Fibroblast of upper back skin (primary cell): ENCODE measurements at places on chromosomes 16 and 17.
A peak's percentile ranks its signal among the peaks of the same experiment; 100 is the strongest.

GRCh38 chr16:28126684-28127620 lies 63.4 kb upstream of the GSG1L start:
- no peak for DNase-seq

- DNase-seq, result no peak
Observed at GRCh38 chr17:83046448-83047181, 32.8 kb upstream of the METRNL start.

DNA sequence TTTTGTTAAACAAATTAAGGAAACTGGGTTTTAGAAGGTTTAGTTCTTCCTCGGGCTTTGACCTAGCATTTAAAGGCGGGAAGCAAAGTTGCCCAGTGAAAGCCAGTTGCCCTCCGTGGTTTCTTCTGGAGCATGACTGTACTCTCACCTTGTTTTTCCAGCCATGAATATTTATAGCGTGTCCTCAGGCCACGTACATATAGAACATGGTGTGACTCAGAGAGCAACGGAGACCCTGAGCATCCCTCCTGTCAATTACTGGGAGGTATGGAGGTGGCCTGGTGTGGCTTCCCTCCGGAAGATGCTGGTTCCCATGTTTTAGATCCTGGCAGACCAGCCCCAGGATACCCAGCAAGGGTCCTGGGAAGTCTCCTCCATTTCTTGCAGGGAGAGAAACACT lies 48.4 kb downstream of the AKAP1 start:
- DNase-seq, result no peak

DNA sequence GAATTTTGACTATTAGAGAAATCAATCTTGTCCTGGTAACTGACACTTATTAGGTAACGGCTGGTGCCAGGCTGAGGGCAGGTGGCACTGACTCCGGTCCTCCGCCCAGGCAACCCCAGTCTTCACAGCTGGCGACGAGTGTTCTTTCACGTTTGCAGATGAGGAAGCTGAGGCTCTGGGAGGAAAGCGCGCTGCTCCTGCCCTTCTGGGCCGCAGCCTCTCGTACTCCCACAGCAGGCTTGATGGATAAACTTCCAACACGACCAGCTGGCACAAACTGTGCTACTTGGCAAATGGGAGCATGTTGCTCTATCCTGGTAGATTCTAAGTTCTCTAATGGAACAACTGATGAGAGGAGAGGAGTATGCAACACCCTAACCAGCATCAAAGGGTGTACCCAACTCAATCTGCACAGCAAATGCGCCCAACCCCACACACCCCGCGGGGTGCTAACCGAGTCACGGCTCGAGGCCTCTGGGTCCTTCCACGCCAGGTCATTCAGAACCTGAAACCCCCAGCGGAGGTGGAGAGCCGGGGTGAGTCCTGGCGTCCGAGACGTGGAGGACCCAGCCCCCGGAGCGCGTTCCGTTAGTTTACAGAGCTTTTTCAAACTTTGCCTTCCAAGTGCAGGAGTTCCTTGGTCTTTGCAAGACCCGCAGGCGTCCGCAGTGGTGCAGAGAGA lies 477 bp upstream of the SLC47A1 start:
- DNase-seq, result no peak

GRCh38 chr17:30801671-30802070 lies 22.8 kb downstream of the CRLF3 start:
- no peak for DNase-seq

GRCh38 chr17:61448042-61448441 lies 4.2 kb upstream of the TBX4 start:
- DNase-seq, result no peak

- no peak for DNase-seq
Observed at GRCh38 chr17:17902877-17903276, 66.1 kb upstream of the SREBF1 start.

GRCh38 chr17:81932333-81932983 lies 4.6 kb downstream of the PYCR1 start:
- DNase-seq, result no peak

DNA sequence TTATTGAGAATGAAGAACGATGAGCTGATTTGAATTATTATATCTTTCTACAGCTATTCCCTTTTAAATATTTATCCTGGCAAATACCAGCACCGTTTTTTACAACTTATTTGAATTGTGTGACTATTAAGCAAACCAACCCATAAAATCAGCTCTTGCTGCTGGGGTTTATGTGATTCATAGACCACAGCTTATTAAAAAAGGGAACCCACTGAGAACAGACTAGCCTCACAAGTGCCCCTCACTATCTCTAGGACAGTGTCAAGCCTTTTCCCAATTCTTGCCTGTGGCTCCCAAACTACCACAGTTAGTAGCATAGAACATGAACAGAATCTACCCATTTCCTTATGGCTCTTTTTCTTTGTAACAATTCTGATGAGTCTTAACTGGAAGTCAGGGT lies 6.1 kb upstream of the LIG3 start:
- DNase-seq, result no peak

DNA sequence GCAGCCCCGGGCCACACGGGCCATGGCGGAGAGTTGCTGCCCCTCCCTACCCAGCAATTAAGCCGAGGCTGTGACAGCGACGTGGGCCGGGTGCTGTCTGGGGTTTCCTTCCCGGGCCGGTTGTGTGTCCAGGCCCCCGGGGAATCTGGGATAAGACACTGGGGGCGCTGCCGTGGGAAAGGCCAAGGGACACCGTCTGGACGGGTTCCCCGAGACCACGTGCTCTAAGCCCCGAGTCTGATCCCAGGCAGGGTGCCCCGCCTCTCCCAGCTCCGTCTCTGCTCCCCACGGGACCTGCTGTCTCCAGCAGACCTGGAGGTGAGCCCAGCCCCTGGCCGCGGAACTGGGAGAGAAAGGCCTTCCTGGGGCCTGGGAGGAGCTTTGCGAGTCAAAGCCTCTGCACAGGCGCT lies 92.2 kb downstream of the IRX3 start:
- DNase-seq, result no peak

DNA sequence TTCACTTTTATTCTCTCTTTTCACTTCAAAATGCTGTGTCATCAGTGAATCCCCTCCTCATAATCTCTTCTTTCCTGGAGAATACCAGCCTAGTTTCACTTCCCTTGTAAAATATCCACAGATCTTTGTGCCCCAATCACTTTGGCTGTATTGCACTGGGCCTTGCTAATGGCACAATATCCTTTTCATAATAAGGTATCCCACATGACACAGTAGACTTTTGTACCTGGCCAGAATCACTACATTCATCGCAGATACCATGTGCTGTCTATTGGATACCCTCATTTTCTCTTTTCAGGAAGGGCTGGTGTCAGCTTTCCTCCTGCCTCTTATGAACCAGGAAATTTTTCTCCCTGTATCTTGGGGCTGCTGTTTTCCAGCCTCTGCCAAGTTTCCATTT lies 25.7 kb upstream of the TOX3 start:
- DNase-seq, result no peak

GRCh38 chr17:75114552-75115314 lies 5.0 kb downstream of the ARMC7 start:
- DNase-seq, result no peak

- DNase-seq, result peak; percentile 99
Observed at GRCh38 chr16:29943846-29944799, 17.8 kb upstream of the TMEM219 start.

DNA sequence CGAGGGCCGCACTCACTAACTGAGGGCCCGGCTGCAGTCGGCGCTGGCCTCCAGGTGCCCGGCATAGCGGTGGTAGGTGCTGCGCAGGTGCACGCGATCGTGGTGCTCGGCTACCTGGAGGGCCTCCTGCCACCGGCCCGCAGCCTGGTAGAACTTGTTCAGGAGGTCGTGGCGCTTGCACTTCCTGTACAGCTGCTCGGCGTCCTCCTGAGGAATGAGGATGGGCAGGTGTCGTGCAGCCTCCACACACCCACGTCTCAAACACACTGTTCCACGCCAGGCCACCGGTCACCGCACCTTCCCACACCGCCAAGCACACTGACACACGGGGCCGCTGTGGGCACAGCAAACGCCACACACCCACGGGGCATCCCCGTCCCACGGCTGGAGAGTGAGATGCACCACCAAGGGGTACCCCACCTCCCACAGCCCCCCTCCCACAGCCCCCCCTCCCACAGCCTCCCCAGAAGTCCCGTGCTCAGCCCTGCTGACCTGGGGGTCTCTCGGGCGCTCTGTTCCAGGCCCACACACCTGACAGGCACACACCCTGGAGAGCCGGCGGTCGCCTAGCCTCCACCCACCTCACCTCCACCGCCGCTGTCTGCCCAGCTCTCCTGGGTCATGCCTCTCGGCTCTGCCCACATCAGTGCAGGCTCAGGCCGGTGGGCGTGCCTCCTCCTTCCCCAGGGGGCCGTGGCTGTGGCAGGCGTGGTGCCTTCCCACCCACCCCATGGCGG lies 7.4 kb upstream of the TMEM204 start:
- DNase-seq, result no peak

DNA sequence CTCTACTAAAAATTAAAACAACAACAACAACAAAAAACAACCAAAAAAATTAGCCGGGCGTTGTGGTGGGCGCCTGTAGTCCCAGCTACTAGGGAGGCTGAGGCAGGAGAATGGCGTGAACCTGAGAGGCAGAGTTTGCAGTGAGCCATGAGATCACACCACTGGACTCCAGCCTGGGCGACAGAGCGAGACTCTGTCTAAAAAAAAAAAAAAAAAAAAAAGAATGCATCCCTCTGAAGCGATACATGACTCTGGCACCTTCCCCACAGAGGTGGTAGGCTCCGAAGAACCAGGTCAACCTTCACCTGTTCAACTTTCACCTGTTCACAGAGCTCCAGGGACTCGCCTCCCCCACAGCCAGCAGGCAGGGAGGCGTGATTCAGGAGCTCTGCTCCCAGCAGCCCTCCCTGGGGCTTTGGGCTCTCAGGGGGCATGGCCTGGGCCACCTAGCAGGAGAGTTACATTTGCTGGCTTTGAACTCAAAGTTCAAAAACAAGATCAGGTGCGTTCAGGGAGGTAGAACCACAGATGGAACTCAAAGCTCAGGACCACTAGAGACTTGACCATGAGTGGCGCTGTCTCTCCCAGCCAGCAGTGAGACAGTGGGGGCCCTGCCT lies 5.6 kb downstream of the VAC14 start:
- DNase-seq, result no peak

DNA sequence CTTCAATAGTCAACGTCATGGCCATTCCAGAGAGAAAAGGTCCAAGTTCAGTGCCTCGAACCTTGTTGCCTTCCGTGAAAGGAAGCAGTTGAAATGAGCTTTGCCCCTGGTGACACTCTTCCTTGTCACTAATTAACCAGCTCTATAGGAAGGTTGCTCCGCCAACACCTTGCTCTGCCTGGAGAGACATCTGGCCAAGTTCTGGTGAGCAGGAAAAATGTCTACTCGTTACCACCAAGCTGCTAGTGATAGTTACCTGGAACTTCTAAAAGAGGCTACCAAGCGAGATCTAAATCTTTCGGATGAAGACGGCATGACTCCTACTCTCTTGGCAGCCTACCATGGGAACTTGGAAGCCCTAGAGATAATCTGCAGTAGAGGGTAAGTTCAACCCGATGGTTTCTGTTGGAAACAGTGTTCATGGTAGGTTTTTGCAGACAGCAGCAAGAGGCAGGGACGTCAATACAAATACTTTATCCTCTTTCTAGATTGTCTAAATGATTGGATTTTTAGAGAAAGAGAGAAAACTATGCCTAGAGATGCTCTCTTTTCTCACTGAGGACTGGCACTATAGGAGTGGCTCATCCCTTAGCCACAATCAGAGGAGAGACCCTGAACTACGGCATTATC lies at the start of gene ANKS4B:
Gene ANKS4B, plus strand, starts transcription at position 179 of the 630 bp plus-strand sequence. Its CDS starts 39 bp downstream, at position 218.
- no peak for DNase-seq

- peak; percentile 31 for DNase-seq
Observed at GRCh38 chr17:13888056-13888609, 181.2 kb upstream of the COX10 start.

- peak; percentile 76 for DNase-seq
Observed at GRCh38 chr17:14302431-14303099, 1.7 kb downstream of the HS3ST3B1 start.

- peak; percentile 95 for DNase-seq
Observed at GRCh38 chr16:87203060-87203656, 114.0 kb downstream of the C16orf95 start.

- DNase-seq, result peak; percentile 16
Observed at GRCh38 chr16:12449795-12450194, 353.9 kb downstream of the CPPED1 start.

DNA sequence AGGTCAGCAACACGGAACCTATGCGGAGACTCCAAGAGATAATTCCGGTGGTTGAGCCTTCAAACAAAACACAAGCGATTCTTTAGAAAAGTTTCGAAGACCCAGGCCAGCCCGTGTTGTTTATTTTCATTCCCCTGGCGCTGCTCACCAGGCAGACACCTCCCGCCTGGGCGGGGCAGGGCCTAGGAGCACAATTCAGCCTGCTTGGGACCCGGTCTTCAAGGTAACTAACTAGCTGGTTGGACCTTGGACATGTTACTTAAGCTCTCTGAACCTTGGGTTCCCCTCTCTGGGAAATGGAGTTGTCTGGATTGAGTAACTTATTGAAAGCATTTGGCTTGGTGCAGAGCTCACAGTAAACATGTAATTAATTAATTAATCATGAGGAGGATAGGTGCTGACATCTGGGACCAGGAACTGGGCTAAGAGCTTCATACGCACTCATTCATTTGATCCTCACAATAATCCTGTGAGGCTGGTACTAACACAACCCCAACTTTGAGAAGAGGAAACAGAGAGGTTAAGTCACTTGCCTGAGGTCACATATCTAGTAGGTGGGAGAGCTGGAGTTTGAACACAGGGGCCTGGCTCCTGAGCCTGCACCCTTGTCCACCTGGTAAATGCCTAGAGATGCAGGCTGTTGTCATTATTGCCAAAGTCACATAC lies 125.3 kb upstream of the SMURF2 start:
- no peak for DNase-seq

DNA sequence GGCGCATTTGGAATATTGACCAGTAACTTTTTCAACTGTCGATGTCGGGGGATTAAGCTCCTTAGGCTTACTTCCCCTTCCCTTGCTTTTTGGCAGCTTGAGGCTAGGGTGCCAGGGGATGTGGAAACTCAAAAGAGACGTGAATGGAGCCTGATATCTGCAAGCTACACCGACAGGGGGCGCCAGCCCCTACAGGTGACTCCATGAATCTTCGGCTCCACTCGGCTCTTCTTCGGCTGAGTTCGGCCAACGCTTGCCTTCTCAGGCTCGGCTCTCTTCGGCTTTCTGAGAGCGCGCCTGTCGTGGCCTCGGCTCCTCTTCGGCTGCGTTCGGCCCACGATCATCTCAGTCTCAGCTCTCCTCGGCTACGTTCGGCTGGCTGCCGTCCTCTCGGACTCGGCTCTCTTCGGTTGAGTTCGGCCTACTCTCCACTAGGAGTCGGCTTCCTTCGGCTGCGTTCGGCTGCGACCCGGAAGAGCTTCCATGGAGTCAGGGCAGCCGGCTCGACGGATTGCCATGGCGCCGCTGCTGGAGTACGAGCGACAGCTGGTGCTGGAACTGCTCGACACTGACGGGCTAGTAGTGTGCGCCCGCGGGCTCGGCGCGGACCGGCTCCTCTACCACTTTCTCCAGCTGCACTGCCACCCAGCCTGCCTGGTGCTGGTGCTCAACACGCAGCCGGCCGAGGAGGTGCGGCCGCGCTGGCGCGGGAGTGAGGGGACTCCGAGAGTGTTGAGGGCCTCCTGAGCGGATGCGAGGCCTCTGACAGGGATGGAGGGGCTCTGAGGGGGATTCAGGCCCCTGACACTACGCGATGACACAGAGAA lies at the start of gene ERCC4:
Gene ERCC4, plus strand, starts transcription at position 472 of the 827 bp plus-strand sequence. Its CDS starts 12 bp downstream, at position 484.
- peak; percentile 99 for DNase-seq

- DNase-seq, result peak; percentile 11
Observed at GRCh38 chr17:69320210-69320907, 6.6 kb downstream of the ABCA5 start.

- DNase-seq, result no peak
Observed at GRCh38 chr17:2545393-2545792, 33.7 kb upstream of the METTL16 start.
